Anterior cingulate cortex (tissue), 58 donors: ENCODE measurements at places on chromosomes 2 and 18.
A peak's percentile ranks its signal among the peaks of the same experiment; 100 is the strongest.

- no peak for DNase-seq
Measured at GRCh38 chr2:238430781-238431180, 4.1 kb downstream of the ASB1 start.

GRCh38 chr2:78147466-78147865 lies 625.3 kb upstream of the LRRTM4 start:
- DNase-seq: no peak

GRCh38 chr18:37299471-37300304 lies 265.9 kb downstream of the CELF4 start:
- DNase-seq: peak; percentile 53

GRCh38 chr18:708096-708495 lies 4.3 kb downstream of the ENOSF1 start:
- DNase-seq: no peak

- no peak for DNase-seq
Measured at GRCh38 chr2:237816531-237816930, 18.0 kb downstream of the RBM44 start.

- DNase-seq: no peak
Measured at GRCh38 chr18:62420513-62421209, 95.6 kb downstream of the TNFRSF11A start.

- no peak for DNase-seq
Measured at GRCh38 chr2:227310756-227311110, 14.3 kb upstream of the MFF start.

DNA sequence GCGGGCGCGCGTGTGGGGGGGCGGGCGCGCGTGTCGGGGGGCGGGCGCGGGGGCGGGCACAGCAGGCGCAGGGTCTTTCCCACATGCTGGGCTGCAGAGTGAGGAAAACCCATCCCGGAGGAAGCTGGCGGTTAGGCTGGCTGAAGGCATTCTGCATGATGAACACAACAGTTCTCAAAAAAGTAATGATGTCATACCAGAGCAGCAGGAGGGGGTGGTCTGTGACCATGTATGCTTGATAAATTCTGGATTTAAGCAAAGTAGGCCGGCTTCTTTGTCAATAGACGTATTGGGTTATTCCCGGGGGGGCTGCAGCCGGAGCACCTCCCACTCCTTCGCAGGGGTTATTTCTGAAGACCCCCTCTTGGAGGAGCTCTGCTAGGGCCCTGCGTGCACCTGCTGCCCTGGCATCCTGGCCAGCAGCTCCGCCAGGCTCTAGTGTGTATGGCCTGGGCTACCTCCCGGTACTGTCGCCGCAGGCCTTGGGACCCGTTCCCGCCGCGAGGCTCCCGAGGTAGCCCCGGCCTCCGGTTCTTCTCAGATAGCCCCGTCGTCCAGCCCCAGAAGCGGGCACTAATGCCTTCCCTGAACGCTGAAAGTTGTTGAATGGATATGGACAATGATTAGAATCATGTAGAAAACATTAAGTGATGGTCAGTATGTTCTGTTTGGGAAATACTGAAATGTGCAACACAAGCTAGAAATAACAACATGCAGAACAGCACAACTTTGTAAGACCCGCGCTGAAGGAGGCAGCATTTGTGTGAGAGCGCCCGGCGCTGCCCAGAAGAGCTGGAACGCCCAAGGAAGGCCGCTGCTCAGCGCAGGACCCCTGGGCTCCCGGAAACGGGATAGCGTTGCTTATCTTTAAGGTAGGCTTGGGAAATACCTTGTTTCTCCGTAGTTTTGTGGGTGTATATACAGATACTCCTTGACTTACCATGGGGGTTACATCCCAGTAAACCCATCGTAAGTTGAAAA lies 101.4 kb upstream of the RAB6C start:
- DNase-seq: peak; percentile 77

- no peak for DNase-seq
Measured at GRCh38 chr2:129504646-129505045, 474.8 kb upstream of the RAB6C start.

DNA sequence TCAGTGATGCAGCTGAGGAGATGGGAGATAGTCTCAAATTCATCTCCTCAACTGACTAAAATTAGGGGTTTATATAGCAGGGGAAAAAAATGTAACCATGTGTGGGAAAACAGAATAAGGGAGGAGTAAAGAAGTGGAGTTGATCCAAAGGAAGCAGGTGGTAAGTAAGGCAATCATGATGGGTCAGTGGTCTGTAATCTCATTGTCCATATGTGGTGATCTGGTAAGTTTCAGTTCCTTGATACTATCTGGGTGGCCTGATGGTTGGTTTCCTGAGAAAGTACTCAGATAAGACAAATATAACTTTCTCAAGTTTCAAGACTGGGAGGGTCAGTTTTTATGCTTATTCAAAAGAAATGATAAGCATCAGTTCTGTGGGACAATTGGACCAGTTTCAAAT lies 312.3 kb upstream of the KCNJ3 start:
- no peak for DNase-seq

DNA sequence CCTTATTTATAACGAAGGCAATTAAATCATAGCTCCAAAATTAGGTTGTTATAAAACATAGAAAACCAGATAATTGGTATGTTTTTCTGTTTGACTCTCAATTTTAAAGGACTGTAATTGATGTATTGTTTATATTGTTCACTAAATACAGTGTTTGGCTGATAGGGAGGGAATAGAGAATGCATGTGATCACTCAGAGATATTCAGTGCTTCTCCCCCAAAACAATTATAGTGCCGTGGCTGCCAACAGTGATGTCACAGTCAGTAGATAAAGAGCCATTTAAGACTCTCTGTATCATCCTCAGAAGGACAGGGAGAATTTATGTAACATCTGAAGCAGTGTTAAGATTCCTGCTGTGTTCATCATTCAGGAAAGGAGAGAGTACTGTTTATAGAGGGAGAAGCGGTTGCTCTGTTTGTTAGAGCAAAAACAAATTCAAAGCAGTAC lies 69.6 kb downstream of the PHLPP1 start:
- no peak for DNase-seq

DNA sequence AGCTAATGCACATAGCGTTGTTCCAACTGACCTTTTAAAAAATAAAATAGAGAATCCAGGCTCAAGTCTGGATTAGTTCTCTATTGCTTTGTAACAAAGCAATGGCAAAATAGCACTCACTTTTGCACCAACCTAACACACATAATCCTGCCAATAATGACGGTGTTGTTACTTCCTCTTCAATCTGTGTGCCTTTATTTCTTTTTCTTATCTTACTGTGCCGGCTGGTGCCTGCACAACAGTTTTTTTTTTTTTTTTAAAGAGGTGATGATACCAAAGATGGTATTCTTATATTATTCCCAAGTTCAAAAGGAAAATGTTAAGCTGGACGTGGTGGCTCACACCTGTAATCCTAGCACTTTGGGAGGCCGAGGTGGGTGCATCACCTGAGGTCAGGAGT lies 3.4 kb downstream of the PLB1 start:
- DNase-seq: no peak

GRCh38 chr18:55353806-55354205 lies 234.2 kb downstream of the TCF4 start:
- no peak for DNase-seq

GRCh38 chr2:144508172-144508851 lies 11.6 kb downstream of the ZEB2 start:
- DNase-seq: peak; percentile 71

DNA sequence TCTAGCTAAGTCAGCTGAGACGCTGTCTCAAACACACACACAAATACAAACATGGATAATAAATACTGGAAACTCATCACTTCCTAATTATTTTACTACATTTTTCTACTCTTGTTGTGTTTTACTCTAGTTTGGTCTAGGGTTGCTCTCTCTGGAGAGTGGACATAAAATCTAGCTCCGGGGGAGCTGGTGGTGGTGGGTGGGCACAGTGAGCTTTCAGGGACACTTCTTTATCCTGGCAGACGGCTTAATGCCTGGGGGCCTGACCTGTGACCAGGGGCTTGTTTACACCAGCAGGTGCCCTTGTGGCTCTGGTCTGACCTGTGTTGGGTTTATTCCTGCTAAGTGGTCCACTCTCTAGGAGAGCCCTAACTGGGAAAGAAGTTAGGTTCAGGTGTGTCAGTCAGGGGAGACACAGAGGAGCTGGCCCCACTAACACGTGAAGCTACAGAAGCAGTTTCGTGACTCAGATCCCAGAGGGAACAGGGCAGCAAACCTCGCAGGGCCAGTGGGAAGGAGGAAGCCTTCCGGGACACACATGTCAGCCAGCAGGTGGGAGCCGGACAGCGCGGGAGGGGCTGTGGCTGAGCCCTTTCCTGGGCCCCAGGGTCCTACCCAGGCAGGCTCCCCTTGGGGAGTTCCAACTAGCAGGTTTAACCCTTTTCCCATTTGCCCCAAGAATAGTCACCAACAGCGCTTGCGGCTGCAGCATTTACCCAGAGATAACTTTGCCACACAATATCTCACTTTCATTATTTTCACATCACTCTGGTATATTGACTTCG lies 22.5 kb upstream of the BOK start:
- DNase-seq: no peak

- no peak for DNase-seq
Measured at GRCh38 chr18:48663931-48664847, 125.4 kb downstream of the CTIF start.

DNA sequence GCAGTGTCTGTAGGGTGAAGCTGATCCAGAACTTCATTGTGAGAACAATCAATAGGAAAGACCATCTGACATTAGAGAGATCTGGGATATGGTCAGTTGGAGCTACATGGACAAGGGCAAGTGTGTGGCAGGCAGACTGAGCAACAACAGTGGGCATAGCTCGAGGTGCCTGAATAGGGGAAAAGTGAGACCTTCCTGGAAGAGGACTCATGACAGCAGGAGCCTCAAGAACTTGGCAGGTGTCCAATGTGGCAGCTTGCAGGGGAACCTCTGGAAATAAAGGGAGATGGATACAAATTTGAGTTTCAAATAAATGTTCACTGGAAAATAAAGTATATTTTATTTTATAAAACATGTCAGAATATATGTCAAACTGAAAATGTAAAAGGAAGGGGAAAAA lies 117.9 kb downstream of the TANC1 start:
- DNase-seq: no peak

DNA sequence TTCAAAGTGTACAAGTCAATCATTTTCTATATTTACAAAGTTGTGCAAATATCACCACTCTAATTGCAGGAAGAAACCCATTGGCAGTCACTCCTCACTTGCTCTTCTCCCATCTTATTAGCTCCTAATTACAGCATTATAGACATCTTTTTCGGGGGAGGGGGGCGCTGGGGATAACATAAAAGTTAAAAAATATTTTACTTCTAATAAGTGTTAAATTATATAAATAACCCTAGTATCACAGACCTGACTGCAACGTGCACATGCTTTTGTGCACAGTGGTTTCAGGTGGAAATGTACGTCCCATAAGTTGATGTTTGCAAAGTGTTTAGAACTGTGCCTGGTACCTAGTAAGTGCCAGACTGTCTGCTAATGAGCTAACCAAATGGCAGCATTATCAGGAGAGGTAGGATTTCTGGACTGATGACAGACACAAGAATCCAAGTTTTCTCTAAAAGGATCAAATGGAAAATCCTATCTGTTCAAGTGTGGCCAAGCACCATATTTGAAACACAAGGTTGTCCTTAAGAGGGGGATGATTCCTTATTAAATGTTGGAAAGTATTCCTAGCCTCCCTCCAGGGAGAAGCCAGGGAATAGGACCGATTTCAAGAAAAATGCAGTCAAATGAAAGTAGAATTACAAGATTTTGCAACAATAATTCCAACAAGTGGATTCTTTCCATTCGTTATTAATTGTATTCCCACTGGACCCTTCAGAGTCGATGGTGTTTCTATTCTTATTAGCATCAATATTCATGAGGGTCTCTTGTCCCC lies 70.0 kb downstream of the ACKR3 start:
- DNase-seq: no peak

- DNase-seq: no peak
Measured at GRCh38 chr2:227782804-227783203, 30.8 kb upstream of the CCL20 start.

- DNase-seq: no peak
Measured at GRCh38 chr2:85769983-85770362, 16.2 kb downstream of the ATOH8 start.

DNA sequence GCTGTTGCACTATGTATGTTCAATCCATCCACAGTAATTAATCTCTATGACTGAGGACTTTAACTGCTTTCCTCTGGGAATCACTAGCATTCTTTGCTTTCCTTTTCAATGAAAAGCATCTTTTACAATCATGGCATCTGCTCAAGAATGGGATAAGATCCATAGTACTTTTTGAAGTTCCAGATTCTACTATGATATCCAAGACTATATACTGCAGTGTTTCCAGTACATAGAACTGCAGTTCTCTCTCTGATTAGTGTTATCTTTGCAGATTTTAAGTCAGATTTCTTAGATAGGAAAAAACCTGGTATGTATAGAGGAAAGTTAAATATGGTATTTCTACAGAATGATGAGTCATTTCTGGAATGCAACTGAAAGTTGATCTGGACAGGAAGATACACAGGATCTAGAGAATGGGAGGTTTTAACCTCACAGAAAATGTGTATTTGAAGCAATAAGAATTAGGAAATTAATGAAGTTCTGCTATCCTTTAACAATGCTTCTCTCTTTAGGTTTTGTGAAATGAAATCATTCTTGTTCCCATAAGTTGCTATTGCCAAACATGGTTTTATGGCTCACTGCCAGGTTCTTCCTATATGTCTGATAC lies 670.7 kb downstream of the ERBB4 start:
- DNase-seq: no peak

- no peak for DNase-seq
Measured at GRCh38 chr2:48015421-48015820, 109.1 kb upstream of the FBXO11 start.

DNA sequence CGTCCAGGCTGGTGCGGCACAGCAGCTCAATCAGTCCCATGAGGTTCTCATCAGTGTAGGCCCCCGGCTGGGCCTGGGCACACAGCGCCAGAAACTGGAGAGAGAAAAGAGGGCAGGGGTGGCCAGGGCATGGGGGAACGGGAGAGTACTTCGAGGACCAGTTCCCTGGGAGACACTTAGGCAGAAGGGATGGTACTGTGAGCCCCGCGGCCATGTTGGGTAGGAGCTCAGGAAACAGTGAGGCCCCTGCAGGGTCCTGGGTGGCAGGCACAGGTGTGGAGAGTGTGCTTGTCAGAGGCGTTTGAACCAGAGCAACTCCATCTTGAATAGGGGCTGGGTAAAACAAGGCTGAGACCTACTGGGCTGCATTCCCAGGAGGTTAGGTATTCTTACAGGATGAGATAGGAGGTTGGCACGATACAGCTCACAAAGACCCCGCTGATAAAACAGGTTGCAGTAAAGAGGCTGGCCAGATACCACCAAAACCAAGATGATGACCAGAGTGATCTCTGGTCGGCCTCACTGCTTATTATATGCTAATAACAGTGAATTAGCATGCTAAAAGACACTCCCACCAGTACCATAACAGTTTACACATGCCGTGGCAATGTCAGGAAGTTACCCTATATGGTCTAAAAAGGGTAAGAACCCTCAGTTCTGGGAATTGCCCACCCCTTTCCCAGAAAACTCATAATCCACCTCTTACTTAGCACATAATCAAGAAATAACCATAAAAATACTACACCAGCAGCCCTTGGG lies 51.9 kb upstream of the SEMA4C start:
- no peak for DNase-seq

GRCh38 chr18:48514786-48515185 lies 24.0 kb upstream of the CTIF start:
- peak; percentile 41 for DNase-seq

- DNase-seq: no peak
Measured at GRCh38 chr2:69741575-69742321, at the start of gene ANXA4. Gene ANXA4 (plus strand): TSS chr2:69742134. CDS start chr2:69781566, 39,432 bp downstream.
